ENCODE measurements at places on chromosomes 5 and 9.
A peak's percentile ranks its signal among the peaks of the same experiment; 100 is the strongest.

DNA sequence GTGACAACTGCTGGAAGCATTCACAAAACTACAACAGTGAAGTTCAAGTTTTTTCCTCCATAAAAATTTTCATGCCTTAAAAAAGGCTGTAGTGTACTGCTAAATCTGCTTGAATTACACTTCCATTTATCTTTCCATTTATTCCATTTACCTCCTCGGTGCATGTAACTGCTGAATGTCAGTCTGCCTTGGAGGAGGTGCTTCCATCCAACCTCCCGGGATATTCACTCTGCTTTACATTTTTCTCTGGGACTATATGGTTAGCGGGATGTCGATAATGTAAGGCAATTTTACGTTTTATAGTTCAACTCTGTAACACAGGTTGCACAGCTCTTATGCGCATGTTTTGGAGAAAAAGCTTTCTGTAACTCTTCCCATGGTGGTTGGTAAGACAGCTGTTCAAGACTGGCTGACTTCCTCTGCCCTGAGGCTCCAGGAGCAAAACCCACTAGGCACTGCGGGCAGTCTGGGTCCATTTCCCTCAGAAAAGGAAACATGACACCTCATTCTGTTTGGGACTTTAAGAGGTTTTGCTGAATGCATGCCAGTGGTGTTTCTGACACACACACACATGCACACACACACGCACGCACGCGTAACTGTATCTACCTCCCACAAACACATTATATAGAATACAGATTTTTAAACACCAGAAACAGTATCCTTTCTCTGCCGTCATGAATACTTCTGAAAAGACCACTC, 66.1 kb downstream of the SPTLC1 start:
- no peak for DNase-seq

GRCh38 chr9:121249563-121249962, 18.4 kb upstream of the GSN start:
- DNase-seq: no peak

DNA sequence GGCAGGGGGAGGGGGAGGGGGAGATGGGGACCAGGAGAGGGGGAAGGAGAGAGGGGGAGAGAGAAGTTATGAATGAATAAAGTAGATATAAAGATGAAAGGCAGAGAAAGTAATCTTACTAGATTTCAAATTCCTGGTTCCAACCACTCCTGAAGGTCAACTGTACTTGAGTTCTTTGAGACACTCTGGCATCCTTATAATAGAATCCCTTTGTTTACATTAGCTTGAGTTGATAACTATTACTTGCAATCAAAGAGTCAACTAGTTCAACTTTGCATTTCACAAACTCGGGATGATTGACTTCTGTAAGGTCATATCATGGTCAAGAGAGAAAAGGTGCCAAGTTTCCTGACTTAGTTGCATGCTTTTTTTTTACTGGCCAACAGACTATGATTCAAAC, 42.2 kb downstream of the BAAT start:
- no peak for DNase-seq

DNA sequence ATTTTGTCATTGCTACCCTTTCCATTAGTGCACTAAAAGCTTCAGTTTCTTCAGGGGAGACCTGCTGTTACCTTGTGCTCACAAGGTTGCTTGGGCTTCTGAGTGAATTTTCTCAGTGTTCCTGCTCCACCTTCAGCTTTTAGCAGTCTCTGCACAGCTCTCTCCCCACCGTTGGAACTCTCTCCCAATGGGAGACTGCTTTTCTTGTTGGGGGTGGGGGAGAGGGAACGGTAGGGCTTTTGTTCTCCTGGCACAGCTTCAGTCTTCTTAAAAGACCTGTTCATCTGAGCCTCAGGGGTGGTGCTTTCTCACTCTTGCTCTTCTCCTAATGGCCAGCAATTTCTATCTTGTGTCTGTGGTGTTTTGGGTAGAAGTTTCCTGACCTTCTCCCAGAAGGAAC, 915.7 kb downstream of the EFNA5 start:
- no peak for DNase-seq

- no peak for DNase-seq
Observed at GRCh38 chr9:13139641-13140171, 139.8 kb downstream of the MPDZ start.

GRCh38 chr9:96858018-96858573, 3.8 kb upstream of the ZNF782 start:
- no peak for DNase-seq

- DNase-seq: no peak
Observed at GRCh38 chr9:96487949-96488348, 38.0 kb downstream of the HABP4 start.

- no peak for DNase-seq
Observed at GRCh38 chr5:118919016-118919415, 69.3 kb downstream of the DTWD2 start.

GRCh38 chr9:130478736-130479575, 34.2 kb downstream of the ASS1 start:
- no peak for DNase-seq

- no peak for DNase-seq
Observed at GRCh38 chr5:134460551-134460950, 48.9 kb upstream of the CDKN2AIPNL start.

- no peak for DNase-seq
Observed at GRCh38 chr5:36704131-36704530, 97.7 kb downstream of the SLC1A3 start.

DNA sequence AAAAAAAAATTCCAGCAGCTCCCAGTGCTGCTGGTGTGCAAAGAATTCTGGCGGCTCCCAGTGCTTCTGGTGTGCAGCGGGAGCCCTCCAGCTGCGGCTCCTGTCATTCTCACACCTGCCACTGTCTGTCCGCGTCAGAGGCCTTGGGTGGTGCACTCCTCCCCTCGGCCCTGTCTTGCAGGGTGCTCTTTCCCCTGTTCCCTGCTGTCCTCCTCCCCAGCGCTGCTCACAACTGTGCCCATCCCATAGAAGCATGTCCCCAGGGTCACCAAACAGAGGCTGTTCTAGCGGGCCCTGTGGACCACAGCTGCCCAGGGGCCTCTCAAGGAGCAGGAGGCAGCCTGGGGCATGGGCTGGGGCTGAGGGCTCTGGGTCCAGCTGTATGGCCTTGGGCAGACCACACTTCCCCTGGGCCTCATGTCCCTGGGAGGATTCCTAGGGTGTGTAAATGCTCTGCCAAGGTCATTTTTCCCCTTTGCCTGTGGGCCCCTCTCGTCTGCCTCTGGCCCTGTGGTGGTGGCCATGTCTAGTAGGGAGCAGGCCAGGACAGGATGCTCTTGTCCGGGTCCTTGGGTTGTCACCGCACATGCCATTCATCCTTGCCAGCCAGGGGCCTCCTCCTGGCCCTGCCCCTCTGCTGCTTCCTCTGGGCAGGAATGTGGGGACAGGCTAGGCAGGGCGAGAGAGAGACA, 68.2 kb downstream of the PHF2 start:
- DNase-seq: no peak

GRCh38 chr9:1087120-1087881, 37.1 kb downstream of the DMRT2 start:
- no peak for DNase-seq

- no peak for DNase-seq
Observed at GRCh38 chr9:136551401-136552116, 5.7 kb upstream of the NOTCH1 start.

GRCh38 chr5:91898019-91898418, 514.9 kb upstream of the ARRDC3 start:
- no peak for DNase-seq

- no peak for DNase-seq
Observed at GRCh38 chr9:93896496-93897033, 58.6 kb downstream of the BARX1 start.

DNA sequence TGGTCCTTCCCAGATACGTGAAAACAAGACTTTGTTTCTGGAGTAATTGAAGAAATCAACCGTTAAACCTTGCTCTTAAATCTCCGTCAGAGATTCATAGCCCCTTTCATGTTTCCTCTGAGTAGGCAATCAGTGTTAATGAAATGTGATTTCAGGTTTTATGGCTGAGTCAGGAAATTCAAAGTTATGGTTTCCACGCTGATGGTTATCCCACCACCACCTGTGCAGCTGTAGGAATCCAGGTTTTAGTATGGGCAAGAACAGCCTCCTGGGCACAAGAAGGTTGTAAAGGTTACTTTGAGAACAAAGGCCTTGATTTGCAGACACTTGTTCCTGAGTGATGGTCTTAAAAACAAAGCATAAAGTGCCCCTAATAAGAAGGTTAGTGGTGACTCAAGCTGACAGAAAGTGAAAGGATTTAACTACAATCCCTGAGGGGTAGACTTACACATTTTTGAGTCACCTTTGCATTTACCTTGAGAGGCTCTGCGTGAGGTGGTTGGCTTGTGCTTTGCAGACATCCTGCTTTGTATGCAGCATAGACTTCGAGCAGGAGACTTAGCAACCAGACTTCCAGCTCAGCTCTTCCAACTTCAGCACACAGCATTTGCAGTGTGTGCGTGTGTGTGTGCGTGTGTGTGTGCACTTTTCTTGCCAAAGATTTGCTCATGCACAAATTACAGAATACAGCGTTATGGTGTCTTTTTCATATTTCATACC, 159.6 kb downstream of the TLE4 start:
- DNase-seq: no peak

DNA sequence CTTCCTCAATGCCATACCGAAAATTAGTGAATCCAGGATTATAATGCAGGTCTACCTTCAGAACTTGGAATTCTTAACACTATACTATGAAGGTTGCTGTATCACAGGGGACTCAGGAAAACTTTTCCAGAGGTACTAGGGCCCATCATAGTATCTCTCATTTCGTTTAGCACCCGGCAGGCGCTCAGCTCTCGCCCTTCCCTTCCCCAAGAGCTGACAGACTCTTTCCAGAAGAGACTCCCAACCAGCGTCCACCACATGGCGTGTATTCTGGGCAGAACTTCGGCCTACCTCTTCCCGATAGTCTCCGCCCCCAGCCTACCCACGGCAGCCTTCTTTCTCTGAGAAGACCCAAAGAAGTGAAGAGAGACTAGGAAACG, 271 bp downstream of the NOL8 start:
- DNase-seq: no peak

DNA sequence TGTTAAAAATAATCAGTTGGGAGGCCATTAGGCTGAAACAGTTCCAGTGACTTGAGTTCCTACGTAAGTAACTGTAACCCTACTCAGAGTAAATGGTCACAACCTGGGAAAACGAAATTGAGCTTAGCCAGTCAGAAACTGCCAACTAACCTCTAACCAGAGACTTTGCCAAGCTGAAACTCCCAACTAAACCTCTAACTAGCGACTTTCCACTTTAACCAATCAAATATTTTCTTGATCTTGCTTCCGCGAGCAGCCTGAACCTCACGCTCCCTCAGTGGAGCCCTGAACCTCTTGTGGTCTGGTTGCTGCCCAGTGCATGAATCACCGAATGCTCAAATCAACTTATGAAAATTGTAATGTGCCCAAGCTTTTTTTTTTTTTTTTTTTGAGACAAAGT, 156.2 kb downstream of the MED10 start:
- DNase-seq: no peak

DNA sequence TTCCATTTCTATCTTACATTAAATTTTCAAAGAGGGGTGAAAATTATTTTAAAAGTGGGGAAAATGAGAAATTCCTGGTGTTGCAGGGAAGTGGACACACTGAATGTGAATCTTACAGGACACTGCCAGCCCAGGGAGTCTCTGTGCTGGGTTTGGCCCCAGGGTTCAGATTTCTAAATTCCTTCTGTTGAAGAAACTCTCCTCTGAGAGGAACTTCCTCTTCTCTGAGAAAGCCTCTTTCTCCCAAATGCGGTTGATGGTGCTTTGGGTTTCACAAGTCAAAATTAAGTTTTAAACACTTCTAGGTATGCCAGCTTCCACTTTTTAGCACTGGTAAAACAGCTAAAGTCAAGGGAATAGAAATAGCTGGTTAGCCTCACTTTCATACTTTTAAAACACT, 317.9 kb upstream of the ITGA1 start:
- DNase-seq: no peak

DNA sequence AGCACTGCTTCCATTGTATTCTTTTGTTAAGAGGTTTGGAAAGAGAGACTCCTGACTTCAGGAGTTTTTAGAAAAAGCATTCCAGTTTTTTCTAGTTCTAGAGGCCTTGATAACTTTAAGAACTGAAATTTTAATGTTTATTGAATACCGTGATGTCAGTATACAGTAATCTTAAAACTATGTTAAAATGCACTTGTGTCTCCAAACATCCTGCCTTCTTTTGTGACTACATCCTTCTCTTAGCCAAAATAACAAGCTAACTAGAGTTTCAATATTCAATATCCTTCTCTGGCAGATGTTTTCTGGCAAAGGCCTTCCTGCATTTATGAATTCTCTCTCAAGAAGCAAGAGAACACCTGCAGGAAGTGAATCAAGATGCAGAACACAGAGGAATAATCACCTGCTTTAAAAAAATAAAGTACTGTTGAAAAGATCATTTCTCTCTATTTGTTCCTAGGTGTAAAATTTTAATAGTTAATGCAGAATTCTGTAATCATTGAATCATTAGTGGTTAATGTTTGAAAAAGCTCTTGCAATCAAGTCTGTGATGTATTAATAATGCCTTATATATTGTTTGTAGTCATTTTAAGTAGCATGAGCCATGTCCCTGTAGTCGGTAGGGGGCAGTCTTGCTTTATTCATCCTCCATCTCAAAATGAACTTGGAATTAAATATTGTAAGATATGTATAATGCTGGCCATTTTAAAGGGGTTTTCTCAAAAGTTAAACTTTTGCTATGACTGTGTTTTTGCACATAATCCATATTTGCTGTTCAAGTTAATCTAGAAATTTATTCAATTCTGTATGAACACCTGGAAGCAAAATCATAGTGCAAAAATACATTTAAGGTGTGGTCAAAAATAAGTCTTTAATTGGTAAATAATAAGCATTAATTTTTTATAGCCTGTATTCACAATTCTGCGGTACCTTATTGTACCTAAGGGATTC, 43.1 kb downstream of the NDFIP1 start:
- DNase-seq: peak; percentile 20

DNA sequence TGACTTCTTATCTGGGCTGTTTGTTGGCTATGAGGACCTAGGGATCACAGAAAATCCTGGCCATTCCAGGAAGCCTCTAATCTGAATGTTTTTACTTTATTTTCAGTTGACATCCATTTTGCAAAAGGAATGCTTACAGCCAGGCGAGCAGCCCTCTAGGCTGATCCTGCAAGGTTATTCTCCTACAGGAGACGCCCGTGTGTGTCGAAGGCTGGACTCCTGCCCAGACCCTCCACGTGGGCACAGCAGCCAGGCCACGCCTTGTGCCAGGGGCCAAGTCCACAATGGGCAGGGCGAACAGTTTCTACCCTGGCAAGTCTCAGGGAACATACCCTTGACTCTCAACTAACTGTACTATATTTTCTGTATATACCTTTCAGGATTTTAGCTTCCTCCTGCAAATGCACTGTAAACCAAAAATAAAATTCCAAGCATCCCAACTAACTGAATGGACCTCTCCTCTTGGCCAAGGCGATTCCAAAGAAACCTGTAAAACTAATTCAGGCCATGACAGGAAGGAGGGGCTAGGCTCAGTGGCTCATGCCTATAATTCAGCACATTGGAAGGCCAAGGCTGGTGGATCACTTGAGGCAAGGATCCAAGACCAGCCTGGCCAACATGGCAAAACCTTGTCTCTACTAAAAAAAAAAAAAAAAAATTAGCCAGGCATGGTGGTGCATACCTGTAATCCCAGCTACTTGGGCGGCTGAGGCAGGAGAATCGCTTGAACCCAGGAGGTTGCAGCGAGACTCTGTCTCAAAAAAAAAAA, 5.7 kb downstream of the CMBL start:
- no peak for DNase-seq

All from CD8-positive, alpha-beta T cell (primary cell).